ENCODE measurements at places on chromosomes 12 and 14.

DNA sequence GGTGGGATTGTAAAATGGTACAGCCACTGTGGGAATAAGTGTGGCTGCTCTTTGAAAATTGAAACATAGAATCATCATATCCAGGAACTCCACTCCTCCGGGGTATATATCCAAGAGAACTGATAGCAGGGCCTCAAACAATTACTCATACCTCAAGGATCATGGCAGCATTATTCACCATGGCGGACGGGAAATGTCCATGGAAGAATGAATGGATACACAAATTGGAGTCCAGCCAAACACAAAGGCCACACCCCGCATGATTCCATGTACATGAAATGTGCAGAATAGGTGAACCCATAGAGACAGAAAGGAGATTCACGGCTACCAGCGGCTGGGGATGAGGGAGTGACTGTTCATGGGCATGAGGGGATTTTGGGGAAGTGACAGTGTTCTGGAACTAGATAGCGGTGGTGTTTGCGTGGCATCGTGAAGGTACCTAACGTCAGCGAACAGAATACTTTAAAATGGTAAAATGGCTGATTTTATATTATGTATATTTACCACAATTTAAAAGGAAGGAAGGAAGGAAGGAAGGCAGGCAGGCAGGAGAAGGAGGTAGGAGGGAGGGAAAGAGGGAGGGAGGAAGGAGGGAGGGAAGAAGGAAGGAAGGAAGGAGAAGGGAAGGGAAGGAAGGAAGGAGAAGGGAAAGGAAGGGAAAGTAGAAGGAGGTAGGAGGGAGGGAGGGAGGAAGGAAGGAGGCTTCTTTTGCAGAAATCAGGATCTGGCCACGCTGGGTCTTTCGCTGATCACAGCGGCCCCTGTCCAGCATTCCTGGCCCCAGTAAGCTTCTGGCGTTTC, 14.1 kb upstream of the NCOR2 start:
- no peak for DNase-seq

DNA sequence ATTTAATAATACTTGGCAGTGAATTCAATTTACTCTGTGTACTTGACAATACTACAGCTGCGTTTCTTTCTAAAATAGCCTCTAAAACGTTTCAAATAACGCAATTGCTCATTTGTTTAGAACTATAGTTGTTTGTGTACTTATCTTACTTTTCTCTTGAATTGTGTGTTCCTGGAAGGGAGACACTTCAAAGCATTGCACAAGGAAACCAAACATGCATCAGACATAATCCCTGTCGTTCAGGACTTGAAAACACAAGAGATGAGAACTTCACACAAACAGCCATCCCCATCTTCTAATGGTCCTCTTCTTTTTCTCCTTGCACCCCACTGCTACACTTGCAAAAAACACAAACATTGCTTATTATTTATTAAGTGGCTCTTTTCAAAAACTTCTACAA, 38.5 kb downstream of the PTGER2 start:
- no peak for DNase-seq

DNA sequence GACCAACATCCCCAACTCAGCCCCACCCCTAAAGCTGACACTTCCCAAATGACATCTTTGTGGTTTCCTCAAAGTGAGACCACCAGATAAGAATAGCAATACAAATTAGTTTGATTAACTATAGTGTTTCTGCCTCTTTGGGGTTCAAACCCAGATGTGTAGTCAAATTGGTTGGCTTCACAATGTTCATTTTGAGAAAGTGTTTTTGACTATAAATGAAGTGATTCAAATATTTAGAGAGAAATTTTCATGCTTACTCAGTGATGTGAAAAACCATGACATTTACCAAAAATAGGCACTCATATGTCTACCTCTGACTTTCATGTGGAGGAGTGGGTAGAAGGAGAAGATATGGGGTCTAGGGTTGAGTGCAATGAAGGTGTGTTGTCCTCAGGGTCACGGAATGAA, 218.4 kb downstream of the BCAT1 start:
- no peak for DNase-seq

GRCh38 chr12:54439521-54440255, 20.6 kb upstream of the ITGA5 start:
- DNase-seq, result no peak

GRCh38 chr12:47967461-47968321, 4.3 kb downstream of the TMEM106C start:
- DNase-seq, result no peak

- DNase-seq, result no peak
Observed at GRCh38 chr12:116630762-116631161, 71.6 kb downstream of the MAP1LC3B2 start.

DNA sequence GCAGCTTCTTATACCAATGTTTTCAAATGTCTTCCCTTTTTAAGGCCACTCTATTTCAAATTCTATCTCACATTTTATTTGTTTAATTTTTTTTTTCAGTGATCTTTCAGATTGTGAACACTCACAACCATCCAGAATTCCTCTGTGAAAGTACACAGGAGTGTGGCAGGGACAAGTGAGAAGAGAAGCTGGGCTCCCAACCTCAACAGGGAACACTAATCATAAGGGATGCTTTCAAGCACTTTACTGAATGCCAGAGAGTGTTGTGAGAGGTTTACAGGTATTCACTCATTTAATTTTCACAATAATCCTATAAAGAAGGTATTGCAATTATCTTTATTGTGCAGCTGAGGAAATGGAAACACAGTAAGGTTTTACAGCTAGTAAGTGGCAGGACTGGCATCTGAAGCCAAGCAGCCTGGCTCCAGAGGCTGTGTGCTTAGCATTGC, 60.1 kb upstream of the PYGL start:
- no peak for DNase-seq
